Upper lobe of right lung (tissue), 1 donor: ENCODE measurements at places on chromosomes 3 and 15. TPM values are rescaled to one million over a fixed set of nuclear protein-coding genes. Genes with fewer than 3 reads are reported as not detected.
A peak's percentile ranks its signal among the peaks of the same experiment; 100 is the strongest.

DNA sequence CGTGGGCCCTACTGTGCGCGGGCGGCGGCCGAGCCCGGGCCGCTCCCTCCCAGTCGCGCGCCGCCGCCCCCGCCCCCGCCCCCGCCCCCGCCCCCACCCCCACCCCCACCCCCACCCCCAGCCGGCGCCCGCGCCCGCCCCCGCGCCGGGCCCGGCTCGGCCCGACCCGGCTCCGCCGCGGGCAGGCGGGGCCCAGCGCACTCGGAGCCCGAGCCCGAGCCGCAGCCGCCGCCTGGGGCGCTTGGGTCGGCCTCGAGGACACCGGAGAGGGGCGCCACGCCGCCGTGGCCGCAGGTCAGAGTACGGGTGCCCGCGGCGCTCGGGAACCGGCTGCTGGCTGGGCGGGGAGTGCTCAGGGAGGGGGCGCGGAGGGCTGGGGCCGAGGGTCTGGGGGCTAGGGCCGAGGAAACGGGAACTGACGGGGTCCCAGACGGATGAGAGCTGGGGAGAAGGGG, 1.1 kb upstream of the PPARG start:
- peak; percentile 83 for DNase-seq

Gene MRAS
- 79.4 TPM for total RNA-seq

Gene TRAIP
- 1.5 TPM for total RNA-seq

Gene CTXN2
- not detected for total RNA-seq

DNA sequence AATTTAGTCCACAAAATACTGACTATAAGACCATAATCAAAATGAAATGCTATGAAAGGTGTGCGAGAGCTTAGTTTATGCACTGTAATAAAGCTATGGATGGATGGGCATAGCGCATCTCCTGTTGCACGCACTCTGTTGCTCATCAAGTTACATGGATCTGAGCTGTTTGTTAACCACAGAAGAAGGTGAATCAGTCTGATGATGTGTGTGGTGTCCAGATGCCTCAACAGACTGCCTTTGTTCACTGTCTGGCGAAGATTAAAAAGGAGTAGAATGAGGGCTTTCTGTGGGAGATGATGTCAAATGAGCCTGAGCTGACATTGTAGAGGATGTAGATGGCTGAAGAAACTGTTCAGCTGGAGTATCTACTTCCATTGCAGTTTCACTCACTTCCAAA, 36.1 kb downstream of the NSMCE3 start:
- no peak for DNase-seq

DNA sequence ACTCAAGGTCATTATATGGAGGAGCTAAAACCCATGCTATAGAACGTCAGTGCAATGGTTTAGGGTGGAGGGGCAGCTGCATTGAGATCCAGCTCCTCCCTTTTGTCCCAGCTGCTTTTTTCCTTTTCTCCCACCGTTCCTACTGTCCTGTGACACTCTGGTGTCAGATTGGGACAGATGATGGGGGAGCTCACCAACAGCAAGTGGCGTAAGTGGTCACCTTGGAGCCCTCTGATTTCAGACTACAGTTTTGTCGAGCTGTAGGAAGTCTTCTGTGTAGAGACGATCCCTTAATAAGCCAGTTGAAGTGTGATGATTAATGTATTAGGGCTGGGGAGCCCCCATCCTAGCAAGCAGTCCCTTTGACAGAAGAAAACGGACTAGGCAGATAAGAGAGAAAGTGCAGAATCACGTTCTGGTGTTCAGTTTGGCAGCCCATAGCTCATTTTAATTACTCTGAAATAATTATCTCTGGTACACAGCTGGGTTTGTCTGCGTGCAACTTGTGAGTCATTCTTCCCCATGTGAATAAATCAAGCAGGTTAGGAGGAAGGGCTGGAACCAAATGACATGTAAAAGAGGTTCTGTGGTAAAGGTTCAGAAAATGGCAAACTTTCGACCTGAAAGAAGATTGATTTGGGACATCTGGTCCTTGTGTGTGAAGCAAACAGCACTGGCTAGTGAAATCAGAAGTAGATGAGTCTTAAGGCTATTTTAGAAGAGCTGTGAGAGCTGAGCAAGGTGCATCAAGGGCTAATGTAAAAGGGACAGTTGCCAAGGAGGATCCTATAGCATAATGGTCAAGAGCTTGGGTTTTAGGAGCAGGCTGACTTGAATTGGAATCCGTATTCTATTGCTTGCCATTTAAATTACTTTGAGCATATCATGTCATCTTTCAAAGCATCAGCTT, 241.4 kb downstream of the EDEM1 start:
- DNase-seq, result no peak

DNA sequence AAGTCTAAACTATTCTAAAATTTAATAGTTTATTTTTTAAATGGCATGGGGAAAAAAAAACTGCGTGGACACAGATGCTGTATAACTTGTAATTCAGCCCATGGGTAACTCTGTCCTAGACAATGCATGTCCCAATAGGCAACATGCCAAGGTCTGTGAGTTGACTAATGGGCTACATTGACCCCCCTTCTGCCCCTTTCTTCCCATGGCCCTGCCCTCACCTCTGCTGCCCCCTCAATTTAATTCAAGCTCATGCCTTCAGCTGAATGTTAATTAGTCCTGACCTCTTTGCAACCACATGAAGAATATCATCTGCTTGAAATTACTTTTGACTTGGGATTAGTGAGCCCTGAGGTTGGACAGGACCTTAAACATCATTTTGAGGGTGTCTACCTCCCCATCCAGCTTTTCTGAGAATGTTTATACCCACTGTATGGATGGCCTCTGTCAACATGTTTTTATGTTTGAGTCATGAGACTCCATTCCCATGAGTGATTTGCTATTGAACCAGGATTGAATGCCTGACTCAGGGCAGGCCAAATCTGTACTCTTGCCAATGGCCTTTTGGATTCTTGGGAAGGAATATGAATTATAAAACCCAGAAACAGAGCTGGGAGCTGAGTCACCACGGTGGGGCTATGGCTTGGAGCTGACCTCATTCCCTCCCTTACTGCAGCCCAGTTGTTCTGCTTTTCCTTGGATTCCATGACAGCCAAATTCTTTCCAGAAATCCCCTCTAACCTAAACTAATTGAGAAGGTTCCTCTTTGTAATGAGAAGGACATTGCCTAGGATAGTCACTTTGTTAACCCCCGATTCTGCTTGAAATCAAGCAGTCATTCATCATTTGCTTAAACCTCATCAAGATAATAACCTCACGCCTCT, 33.5 kb upstream of the PDE8A start:
- no peak for DNase-seq

DNA sequence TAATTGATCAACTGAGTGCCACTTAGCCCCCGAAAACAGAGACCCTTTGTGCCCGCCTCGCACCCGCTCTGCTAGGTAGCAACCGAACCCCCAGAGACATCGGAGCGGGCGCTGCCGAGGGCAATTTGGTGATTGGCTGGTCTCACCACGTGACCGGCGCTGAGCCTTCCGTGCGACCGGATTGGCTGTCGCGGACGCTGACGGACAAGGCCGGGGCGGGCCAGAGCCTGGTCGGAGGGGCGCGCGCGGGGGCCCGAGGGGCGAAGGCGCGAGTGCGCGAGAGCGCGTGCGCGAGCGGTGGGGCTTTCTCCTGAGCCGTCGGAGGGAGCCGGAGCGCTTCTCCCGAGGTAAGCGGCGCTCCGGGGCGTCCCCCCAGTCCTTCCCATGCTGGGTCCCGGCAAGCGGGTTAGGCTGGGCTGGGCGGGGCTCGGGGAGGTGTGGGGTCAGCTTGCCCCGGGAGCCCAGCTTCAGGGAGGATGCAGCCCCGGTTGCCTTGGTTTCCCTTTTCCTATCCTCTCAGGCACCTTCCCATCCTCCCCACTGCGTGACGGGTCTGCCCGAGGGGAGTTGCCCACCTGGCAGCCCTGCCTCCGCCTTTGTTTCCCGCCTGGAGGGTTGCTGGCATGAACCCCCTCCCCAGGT, at the start of gene TMEM108:
TMEM108 (plus strand) TSS at position 303 of the 642 bp plus-strand sequence.
- DNase-seq, result peak; percentile 93

- no peak for DNase-seq
Observed at GRCh38 chr3:32432045-32432710, 40.5 kb downstream of the CMTM7 start.

Gene CYP8B1
- not detected for total RNA-seq

Gene ZPLD1
- not detected for total RNA-seq

GRCh38 chr3:40350529-40350928, 36.5 kb upstream of the ENTPD3 start:
- no peak for DNase-seq

- no peak for DNase-seq
Observed at GRCh38 chr15:92268900-92269299, 124.8 kb upstream of the ST8SIA2 start.

Gene DUOX1
- total RNA-seq, result 327 TPM
